Right hindlimb (tissue), 1 donor: ENCODE measurements at places on chromosomes 4 and X.

DNA sequence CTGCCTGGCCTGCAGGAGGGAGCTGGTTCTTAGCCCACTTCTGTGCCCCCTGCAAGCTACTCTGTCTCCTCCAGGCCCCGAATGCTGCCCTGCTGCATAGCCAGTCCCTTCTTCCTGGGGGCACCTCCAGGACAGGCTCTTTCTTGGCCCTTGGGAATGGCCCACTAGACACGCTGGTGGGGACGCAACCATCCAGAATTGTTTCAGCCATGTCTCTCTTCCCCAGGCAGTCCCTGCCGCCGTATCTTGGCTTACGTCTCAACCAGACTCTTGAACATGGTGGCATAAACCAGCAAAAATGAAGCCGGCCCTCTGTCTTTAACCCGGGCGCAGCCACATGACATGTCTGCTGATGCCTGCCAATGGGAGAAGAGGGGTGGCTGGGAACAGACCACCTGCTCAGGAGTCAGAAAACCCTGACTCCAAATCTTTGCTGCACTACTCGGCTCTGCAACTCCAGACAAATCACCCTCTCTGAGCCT is 9.0 kb downstream of the LRPAP1 start:
- no peak for DNase-seq

DNA sequence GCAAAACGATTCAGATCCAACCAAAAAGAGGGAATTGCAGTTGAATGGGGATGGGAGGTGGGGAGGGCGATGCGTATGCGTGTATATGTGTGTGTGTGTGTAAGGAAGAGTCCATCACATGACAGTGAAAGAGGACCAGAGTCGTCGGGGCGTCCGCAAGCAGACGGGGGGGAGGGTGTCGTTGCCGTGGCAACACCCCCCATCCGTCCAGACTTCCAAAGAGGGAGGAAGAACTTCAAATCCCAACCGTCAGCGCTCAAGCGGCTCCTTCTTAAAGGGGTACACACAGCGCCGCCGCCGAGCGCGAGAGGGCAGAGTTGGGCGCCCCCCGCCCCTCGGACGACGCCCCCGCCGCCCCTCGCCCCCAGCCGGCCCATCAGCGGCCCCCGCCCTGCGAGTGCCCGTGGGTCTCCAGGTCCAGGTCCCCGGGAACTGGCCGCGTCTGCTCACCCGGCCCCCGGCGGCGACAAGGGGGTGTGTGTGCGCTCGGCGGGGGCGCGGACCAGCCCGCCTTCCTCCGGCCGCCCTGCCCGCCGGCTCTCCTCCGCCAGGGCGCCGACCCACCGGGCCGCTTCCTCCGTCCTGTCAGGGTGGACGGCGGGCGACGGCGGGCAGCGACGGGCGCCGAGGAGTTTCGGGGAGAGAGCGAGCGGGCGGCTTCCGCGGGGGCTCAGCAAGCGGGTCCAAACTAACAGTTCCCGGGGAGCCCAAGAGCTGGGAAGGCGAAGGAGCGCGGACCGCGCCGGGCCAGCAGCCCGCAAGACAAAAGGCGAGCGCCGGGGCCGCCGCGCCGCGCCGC is 685 bp downstream of the LCORL start:
- DNase-seq, result peak; percentile 89

DNA sequence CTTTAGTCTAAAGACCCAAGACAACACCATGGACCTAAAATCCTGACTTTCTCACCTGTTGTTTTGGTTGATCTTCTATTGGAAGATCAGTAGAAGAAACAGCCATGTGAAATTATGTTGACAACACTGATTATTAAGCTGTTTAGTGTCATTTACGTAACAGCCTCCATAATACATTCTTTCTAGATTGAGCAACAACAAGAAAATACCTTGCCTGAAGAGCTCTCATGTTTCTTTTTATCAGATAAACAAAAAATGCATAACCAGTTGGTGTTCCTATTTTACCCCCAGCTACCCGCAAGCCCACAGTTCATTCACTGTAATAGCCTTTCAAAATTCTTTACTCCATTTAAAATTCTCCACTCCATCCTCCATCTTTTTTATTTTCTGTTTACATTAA is 20.5 kb downstream of the GPC4 start:
- no peak for DNase-seq

DNA sequence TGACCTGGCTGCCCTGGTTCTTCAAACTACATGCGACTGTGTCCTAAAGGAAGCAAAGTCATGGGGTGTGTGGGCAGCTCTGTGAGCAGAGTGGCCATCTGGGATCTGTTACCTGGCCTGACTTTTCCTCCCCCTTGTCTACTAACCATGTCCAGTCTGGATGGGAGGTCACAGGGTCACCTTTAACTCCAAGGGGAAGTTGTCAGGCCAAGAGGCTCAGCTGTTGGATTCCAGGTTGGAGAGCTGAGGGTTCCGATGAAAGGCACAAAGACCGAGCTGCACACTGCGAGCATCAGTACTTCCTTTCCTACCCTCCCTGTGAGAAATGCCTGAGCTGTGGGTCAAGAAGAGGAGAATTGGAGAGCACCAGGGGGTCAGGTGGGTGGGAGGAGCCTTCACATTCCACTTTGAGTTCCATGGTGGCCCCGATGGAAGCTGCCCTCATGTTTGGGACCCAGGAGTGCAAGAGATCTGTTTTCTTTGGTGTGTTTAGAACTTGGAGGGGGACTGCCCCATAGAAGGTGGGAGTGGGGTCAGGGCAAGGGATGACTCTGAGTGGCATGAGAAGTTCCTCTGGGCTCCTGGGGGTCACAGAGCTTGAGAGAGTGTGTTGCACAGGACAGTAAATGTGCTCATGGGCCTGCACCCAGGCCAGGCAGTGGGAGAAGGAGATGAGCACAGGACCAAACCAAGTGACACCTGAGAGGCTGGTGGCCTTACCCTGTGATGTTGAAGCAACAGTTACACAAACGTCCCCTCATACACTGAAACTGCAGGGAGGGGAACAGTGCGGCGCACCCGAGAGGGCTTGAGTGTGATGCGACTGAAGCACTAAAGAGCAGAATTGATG is 36.2 kb downstream of the RGS12 start:
- no peak for DNase-seq

DNA sequence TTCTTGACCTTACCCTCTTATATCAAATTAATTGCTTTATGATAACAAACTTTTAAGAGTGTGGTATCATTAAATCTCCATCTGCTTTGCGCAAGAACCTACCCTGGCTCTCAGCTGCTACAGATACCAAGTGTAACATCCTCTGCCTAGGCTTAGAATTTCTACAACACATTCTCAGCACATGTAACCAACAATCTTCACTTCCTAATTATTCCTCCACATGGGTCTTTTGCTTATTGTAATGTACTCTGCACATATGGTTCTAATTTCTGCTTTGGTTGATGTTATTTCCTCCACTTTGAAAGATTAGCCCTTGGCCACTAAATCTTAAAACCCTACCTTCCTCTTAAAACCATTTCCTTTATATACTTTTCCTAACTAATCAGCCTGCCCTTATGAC is 242.4 kb downstream of the ARHGAP24 start:
- DNase-seq, result no peak

- DNase-seq, result no peak
These were observed 78.6 kb upstream of the FAM9A start for GRCh38 chrX:8879750-8880149.

DNA sequence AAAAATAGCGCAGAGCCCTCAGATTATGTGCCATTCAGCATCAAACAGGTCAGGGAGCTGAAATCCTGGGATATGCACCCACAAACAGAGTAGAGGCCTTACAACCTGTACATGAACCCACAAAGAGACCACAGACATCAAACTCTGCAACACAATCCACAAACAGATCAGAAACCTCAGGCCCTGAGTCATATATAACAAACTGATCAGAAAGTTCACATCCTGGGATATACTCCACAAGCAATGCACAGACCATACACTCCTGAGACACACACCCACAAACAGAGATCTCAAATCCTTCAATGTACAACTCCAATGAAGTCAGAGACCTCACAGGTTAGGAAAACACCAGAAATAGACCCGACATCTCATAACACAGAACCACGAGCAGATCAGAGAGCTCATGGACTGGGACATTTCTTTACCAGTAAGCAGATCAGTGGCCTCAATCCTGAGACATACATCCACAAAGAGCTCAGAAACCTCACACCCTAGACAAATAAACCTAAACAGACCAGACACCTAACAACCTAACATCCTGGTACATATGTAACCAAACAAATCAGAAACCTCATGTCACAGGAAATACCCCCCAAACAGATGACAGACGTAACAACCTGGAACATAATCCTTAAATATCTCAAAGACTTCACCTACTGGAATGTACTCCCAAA is 24.2 kb downstream of the SUV39H1 start:
- no peak for DNase-seq

- DNase-seq, result no peak
These were observed 31.8 kb downstream of the HPGD start for GRCh38 chr4:174490451-174490961.

DNA sequence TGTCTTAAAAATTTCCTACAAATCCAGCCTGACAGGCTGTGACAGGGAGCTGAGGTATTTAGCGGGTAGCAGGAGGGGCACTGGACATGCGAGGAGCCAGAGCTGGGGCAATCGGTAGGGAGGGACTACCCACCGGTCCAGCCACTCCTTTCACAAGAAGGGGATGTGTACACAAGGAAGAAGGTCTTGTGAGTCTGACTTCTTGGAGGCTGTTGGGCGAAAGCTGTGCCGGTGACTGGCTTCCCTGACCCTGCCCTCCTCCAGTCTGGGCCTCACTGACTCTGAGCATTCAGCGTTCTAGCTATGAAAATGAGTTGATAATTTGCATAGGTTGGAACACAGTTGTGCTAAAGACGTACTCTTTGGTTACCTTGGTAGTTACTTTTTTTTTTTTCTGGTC is 12.7 kb upstream of the CXCL8 start:
- no peak for DNase-seq

DNA sequence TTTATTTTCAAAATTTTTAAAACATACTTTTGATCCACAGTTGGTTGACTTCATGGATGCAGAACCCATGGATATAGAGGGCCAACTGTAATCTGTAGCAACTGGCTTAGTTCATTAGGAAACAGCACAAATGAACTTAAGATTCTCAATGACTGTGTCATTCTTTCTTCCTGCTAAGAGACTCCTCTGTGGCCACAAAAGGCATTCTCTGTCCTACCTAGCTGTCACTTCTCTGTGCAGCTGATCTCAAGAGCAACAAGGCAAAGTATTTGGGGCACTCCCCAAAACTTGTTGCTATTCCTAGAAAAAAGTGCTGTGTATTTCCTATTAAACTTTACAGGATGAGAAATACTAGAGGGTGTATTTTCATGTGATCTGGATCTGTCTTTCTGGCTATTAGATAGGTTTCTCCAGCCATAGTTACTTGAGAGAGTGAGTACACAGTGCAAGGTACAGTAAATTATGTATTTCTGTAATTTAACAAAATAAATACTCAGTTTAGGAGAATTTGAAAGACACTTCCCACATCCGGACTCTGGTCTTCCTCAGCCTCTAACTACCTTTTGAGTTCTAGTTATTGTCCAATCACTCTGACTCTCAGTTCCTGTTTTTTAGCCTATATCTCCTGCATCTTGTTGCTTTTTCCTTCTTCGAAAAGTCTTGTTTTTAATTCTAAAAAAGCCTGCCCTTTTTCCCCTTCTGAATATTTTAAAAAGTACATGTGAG is 21.8 kb downstream of the TLR2 start:
- no peak for DNase-seq

DNA sequence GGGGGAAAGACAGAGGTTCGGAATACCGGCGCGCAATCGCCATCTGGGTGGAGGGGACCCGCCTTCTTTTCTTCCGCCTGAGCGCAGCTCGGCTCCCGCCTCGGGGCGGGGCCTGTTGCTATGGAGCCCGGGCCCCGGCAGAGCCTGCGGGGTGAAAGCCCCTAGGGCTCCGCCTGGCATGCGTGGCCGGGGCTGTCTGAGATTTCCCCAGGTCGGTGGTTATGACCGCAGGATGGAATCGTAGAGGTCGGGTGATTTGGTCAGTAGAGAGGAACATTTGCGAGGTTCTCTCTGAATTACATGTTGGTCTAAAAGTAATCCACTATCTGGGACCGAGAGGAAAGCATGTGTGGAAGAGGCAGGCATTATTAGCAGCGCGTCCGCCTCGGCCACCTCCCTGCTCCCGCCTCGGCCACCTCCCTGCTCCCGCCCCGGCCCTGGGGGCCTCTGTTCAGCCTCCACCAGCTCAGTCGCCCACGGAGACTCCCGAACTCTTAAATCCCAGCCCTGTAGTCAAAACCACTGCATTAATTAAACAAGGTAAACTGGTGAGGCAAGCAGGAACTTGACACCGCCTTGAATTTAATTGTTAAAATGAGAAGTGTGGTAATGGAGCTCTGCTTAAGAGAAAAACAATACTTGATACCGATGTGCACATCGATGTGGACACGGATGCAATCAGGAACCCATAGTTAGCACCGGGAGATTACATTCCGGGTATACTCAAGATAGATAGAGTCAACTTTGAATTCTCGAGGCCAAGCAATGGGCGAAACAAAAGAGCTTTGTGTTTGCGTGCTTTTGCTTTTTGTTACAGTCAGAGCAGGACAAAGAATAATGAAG is 45.2 kb downstream of the TRIM2 start:
- peak; percentile 88 for DNase-seq

- no peak for DNase-seq
These were observed 678.3 kb upstream of the NR3C2 start for GRCh38 chr4:149120331-149121022.

- DNase-seq, result no peak
These were observed 413.8 kb downstream of the GBA3 start for GRCh38 chr4:23106516-23106915.

- DNase-seq, result no peak
These were observed 243.0 kb upstream of the TEX13A start for GRCh38 chrX:105463473-105463872.

GRCh38 chr4:110198049-110198434 is 373 bp downstream of the ELOVL6 start:
- no peak for DNase-seq

DNA sequence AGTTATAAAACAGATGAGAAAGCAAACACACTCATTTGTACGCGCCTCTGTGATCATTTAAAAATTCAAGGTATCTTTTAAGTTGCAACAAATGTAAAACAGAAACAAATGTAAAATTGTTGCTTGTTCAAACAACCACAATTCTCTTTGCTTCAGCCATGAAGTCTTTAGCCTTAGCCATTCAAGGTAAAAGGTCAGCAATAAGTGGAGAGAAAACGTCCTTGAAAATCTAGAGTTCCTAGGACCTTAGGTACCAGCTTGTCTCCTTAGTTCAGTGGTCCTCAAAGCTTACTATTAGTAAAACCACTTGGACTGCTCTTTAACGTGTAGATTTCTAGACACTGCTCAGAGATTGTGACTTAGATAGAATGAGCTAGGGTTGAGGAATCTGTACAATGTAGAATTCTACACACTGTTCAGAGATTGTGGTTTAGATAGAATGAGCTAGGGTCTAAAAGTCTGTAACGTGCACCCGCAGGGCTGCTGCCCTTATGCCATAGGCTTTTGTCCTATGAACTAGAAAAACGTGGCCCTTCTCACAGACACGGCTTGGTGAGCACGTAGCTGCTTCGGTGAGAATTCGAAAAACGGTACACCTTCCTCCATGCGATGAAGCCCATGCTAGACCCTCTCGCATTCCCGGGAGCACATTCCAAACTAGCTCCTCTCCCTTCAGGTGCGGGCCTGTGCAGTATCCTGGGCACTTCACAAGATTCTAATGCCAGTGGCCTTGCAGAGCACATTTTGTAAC is 1.7 kb downstream of the PLAC8 start:
- no peak for DNase-seq

GRCh38 chr4:113339430-113339813 is 290.0 kb downstream of the ANK2 start:
- no peak for DNase-seq
